ENCODE measurements at places on chromosomes 7 and 10.

DNA sequence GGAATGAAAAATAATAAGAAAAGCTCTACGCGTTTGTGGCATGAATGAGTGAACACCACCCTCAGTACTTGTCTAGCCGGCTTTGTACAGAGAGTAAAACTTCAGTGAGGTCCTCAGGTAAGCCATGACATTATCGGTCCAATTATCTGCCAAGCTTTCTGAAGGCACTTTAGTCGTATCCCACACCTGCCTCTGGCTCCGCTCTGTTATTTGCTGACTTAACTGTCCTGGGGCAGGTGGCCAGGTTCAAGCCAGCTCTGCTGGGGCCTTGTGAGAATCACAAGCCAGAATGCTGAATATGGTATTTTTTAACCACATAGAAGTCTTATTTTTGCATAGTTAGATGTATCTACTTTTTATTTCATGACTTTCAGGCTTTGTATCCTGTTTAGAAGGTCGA, 66.0 kb upstream of the FHIP2A start:
- DNase-seq: no peak

DNA sequence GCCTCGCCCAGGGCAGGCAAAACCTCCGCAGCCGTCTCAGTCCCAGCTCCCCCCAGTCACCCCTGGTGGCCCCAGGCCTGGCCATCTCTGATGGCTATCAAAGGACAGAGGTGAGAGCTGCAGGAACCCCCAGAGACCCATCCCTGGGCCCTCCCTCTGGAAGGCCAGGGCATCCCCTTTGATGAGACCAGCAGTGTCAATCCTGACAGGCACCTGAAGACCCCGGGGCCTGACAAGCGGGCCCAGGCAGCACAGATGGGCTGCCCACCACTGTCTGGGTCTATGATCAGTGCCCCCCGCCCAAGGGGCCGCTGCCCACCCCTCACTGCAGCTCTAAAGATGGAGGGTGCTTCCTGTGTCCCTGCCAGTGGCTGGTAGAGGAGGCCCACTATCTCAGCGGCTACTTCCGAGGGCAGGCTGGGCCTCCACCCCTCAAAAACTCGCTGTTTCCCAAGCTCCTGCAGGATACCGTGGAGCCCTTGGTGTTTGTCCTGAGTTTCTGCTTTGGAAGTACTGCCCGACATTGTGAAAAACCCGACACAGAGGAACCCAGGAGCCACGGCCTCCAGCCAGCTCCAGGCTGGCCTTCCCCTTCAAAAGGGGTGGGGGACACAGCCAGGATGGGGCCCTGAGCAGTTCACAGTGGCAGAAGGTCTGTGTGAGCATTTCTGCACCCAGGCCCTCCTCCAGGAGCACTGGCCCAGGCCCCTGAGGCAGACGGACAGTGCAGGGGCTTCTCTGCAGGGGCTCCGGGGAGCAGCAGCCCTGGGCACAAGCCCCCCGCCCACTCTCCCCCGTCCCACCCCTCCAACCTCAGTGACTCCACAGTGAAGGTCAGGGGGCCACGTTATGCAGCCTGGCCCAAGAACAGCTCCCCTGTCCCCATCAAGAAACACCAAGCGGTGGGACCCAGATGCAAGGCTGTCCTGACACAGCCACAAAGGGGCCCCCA, 99.2 kb downstream of the PDGFA start:
- DNase-seq: no peak

DNA sequence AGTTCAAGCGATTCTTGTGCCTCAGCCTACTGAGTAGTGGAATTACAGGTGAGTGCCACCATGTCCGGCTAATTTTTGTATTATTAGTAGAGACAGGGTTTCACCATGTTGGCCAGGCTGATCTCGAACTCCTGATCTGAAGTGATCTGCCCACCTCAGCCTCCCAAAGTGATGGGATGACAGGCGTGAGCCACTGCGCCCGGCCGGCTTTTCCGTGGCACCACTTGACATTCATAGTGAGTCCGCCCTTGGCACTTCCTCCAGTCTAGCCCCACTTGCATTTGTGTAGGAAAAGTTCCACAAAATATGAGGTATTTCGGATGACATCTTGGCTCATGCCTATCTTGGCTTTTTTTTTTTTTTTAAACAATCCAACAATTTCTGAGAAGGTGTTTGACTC, 128.1 kb upstream of the ACBD5 start:
- DNase-seq: no peak

DNA sequence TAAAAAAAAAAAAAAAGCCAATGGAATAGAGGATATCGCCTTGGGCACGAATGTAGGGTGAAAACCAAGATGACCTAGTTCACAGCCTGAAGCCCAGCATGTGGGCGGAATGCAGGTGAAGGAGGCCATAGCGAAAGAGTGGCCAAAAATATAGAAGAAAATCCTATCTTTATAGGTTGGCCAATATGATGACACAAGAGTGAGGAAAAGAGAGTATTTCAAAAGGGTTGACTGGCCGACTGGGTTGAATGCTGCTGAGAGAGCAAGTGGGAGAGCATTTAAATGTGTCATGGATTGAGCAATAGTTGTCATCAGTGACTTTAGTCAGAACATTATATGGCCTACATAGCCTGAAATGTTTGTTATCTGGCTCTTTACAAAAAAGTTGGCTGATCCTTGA, 17.2 kb upstream of the GLI3 start:
- DNase-seq: no peak

DNA sequence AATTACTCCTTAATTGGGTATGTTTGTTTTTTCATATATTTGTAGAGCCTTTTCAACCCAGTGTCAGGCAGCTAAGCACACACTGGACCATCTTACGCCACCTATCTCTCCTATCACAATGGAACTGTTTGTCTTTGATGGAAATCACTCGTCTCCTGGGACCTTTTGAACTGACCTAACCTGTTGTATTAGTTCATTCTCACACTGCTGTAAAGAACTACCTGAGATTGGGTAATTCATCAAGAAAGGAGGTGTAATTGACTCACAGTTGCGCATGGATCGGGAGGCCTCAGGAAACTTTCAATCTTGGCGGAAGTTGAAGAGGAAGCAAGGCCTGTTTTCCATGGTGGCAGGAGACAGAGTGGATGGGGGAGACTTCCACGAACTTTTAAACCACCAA, 182.0 kb downstream of the TCERG1L start:
- DNase-seq: no peak

DNA sequence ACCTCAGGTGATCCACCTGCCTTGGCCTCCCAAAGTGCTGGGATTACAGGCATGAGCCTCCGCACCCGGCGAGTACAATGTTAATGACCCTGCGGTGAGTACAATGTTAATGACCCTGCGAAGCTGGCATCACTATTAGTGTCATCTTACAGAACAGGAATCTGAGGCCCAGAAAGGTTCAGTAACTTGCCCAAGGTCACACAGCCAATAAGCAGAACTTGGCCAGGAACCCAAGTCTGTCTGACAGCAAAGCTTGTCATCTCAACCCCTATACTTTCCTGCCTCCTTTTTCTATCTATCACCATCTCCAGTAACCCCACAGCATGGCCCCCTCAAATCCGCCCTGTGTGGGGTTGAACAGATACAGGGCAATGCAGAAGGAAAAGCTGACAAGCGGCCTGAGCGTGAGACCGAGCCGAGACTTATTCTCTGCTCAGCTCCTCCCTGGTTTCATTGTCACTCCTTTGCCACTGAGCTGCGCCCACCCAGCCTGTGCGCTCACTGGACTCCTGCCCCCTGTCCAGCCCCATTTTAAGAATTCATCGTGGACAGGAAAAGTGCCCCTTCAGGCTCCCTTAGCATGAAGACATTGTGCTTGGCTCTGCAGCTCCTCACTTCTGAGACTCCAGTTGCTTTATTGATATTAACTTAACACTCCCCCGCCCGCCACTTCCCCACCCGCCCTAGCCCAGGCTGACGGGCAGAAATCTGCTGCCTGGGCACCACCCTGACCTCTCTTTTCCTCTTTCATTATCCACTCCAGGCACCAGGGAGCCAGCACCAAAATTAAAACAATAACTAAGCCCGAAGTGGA, 58.1 kb upstream of the LBX1 start:
- no peak for DNase-seq

GRCh38 chr7:8360564-8361153, 72.8 kb upstream of the NXPH1 start:
- no peak for DNase-seq
